ENCODE measurements at places on chromosomes 2 and 18.

DNA sequence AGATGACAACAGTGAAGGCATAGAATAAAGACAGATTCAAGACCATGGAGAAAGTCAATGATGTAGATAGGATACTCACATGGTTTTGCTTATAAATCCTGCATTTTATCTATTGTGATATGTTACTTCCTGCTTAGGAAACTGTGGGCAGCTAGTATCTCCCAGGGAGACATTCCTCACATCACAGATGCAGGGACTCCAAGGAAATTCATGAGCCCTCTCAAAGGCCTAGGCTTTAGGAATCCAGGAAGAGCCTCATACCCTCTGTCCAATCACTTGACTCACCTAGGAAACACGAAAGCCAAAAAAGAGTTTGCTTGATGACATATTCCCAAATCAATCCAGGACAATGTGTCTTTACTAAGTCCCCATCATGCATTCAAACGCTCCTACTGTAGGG, 247.8 kb upstream of the KLHL29 start:
- DNase-seq = no peak

DNA sequence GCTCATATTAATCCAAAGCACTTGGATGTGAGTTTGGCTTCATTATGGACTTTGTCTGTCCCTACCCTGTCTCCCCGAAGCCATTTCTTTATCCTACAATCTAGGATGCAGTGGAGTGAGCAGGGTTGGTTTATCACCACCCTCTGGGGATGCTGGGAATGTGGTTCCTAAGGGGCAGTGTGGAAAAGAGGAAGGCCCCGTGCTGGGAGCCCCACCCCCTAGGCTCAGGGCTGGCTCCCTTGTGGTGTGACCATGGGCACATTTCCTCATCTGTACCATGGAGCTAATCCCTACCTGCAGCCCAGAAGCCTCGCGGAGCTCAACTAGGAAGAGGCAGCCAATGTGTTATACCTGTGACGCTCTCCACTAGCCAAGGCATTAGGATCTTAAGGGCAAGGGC, 92.5 kb downstream of the TGOLN2 start:
- DNase-seq = no peak

DNA sequence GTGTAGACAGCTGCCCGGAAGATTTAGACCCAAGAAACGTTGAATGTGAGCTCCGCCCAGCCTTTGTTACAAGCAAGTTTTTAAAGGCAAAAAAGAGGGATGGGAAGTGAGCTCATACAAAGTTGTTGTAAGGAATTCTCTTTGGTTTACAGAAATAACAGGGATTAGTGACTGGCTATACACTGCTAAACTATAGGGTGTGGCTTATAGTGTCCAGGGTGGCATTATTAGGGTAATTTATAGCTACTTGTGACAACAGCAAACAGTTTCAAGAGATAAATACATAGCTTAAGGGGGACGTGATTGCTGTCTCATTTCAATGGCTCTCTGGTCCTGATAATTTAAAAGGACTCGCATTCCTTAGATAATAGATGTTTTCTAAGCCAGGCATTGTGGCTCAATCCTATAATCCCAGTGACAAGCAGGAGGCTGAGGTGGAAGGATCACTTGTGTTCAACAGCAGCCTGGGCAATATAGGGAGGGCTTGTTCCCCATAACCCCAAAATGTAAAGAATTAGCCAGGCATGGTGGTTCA, 66.5 kb upstream of the TGIF1 start:
- no peak for DNase-seq

DNA sequence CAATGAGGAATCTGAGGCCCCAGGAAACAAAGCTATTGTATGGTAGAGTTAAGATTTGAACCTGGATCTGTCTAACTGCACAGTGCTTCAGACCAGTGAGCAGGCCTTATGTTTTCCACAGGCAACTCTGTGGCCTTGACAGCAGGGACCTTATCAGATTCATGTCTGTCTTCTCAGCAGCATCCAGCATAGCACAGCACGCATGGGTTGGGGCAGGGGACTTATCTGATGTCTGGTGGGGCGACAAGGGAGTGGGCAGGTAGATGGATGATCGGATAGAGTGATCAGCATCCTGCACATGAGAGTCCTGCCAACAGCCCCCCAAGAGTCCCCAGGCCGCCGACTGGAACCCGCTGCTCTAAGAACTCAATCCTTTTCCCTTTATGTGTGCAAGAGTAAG, 28.7 kb upstream of the KCNF1 start:
- no peak for DNase-seq

GRCh38 chr2:45588158-45588829, 22.8 kb downstream of the SRBD1 start:
- DNase-seq = no peak

DNA sequence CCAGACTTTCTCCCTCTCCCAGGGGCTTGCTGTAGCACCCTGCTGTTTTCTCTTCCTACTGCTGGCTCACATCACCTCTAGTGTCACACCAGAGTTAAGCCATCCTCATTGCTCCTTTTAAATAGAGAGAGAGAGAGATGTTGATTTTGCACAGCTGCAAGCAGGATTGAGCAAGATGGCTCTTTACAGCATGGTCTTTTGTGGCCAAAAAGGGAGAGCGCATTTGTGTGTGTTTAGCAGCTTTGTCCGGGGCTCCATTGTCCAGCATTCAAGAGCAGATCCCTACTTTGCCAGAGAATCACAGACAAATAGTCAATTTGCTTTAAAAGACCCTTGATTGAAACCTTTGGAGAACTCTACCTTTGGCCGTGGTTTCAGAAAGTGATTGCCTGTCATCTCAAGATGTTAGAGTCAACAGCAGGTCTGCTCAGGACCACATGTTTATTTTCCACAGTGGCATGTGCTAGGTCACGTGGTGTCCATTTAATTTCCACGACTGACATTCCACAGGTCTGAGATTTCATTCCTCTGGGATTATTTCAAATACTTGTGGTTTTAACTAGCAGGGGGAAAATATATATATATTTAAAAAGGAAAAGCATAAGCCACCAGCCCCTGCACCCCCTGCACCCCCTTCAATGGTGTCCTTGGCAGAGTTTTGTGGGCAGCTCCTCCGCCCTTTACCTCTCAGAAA, 359.9 kb upstream of the SLC14A2 start:
- no peak for DNase-seq

DNA sequence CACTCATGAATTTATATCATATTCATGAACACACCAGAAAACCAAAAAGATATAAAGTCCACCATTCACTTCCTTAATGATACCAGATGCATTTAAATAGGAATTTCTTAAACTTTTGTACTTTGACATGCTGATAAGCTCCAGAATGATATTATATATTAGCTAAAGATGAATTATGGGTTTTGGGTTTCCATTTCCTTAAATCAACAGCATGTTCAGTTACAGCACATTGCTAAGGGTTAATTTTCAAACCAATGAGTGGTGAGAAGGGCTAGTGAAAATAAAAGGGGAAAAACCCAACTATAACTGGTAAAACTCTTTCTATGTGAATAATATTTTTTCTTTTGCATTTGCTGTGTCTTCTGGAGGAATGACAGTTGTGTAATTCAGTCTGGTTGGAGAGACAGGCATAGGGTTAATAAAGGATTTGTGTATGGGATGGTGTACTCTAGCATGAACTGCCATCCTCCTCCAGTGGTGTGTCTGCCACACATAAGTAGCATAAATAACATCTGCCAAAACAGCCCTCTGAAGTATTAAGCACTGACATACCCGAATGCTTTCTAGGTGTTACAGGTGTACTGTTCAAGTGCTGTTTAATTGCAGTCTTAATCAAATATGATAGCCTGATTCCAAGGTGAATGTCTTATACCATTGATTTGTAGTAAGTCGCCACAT, 19.3 kb upstream of the CPS1 start:
- DNase-seq = no peak

DNA sequence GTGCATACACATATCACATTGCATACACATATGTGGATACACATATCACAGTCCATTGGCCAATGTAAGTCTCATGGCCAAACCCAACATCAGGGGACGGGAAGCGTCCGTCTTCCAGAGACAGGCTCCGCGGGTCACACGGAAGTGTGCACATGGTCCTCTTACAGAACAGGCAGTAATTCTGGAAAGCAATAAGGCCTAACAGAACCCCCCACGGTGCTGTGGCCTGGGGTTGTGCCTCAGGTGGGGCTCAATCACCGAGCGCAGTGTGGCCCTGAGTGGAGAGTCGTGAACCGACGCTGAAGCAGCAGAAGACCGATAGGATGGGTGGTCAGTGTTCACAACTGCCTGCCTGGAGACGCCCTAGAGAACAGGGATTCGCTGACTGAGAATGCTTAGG, 857.3 kb downstream of the GALR1 start:
- no peak for DNase-seq

All from NCI-H1436 treated with DMSO at 0.1 percent for 48 hours (cell line).